ENCODE measurements at places on chromosomes 6 and 20.
A peak's percentile ranks its signal among the peaks of the same experiment; 100 is the strongest.

- no peak for DNase-seq
Observed at GRCh38 chr20:34150306-34151000, 38.4 kb upstream of the EIF2S2 start.

- no peak for DNase-seq
Observed at GRCh38 chr20:42095221-42095620, 477.0 kb upstream of the CHD6 start.

- DNase-seq, result no peak
Observed at GRCh38 chr20:9143926-9144325, 75.0 kb downstream of the PLCB4 start.

DNA sequence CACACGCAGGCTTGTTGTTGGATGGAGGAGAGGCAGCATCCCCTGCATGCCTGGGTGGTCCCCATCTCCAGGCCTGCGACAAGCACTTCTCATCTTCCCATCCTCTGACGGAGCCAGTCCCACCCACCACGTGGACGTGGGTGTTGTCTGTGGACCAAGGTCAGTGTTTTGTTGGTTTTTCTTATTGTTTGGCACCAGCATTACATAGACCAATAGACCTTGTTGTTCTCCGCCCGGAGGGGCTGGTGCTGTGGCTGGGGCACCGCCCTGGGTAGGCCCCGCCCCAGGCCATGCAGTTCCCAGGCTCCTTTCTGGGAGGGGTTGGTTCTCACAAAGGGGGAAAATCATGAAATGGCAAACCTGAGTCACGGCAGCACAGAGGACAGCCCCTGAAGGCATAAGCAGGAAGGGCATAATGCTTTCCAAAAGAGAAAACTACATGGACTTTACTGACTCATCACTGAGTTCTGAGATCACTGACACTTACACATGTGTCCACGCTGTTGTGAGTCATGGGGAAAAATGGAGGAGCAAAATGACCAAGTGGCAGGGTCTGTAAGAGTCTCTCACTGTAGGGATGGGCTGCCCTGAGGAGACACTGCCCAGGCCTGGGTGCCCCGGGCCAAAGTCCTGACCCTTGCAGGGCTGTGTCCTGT lies 90.8 kb downstream of the THBS2 start:
- DNase-seq, result peak; percentile 94

DNA sequence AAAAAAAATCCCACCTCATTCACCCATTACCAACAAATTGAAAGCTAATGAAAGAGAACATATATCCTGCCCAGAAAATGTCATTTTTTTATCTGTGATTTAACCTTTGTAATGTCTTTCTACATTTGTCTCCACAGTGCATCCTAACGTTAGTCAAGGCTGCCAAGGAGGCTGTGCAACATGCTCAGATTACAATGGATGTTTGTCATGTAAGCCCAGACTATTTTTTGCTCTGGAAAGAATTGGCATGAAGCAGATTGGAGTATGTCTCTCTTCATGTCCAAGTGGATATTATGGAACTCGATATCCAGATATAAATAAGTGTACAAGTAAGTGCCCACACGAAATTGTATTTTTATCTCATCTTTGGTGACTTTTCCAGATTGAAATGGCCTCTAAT lies 30.0 kb downstream of the RSPO3 start:
- DNase-seq, result no peak

DNA sequence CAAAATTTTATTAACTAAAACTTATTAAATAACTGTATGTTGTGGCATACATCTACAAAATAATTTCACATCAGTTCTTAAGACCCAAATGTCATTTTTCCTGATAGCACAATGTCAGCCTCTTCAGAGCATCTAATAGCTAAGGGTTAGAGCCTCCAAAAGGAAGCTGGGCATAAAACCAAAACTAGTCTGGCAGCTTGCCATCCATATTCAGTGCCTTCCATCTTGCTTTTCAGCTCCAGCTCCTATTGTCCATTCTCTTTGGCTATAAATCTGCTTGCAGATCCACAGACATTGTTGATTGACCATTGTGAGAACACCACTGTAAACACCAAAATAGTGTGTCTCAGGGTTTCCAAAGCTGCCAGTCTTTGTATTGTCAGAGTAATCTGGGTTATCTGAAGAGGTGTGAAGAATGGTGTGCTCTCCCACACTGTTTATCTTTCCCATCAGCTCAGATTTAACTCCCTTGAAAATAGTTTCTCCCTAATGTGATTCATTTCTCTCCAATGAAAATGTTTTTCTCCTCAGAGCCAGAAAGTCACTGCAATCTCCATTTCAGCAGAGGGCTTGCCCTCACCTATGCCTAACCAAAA lies 154.8 kb upstream of the KCNQ5 start:
- DNase-seq, result no peak

- no peak for DNase-seq
Observed at GRCh38 chr6:28653876-28654275, 128.2 kb downstream of the GPX5 start.

DNA sequence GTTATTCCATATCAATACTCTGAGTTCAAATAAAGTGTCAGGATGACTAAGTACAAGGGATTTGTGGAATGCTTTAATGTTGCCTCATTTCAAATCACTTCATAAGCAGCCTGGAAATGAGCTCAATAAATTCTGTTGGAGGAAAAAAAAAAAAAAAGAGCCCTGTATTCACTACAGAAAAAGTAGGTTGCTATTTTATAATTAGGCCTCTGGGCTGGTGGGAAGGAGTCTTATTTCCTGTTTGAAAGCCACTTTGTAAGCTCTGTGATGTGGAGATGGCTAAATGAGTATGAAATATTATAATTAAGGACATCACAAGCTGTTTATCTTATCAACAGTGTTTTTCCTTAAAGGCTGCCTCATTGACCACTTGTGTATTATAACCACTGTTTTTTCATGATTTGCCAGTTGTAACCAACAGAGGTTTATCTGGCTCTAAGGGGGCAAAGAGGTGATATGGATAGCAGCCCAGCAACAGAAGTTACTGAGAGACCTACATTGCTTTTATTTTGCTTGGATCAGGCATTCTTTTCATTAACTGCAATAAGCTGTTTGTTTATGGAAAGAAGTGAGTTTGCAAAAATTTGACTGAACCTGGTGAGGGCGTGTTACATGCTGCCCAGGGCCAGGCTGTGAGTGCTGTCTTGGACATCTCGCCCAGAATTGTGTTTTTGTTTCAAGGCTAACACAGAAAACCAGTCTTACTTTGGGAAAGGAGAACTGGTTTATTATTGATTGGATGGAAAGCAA lies 563.3 kb upstream of the MAP3K7 start:
- DNase-seq, result no peak

DNA sequence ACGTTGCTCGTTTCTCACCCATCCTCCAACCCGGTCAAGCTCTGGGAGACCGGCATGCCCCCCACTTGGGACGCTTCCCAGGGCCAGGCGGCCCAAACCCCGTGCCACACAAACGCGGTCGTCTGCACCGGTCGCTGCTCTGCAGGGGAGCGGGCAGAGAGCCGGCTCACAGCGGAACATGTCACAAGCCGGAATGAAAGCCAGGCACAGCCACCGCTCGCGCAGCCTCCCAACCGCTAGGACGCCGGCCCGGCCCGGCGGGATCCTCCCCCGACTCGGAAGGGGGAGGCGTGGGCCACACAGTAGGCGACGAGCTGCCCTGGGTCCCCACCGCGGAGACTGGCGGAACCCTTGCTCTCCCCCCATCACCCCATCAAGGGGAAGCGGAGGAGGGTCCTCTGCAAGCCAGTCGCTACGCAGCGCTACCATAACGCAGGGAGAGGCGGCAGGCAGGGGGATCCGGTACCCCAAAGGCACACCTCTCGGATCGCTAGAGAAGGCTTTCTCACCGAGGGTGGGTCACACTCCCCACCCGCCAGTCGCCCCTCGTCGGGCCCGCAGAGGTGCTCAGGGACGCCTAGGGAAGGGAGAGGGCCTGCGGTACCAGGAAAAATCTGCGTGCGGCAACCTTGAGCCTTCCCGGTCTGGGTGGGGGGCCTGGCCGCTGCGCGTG lies 768.4 kb upstream of the DEFB115 start:
- no peak for DNase-seq

DNA sequence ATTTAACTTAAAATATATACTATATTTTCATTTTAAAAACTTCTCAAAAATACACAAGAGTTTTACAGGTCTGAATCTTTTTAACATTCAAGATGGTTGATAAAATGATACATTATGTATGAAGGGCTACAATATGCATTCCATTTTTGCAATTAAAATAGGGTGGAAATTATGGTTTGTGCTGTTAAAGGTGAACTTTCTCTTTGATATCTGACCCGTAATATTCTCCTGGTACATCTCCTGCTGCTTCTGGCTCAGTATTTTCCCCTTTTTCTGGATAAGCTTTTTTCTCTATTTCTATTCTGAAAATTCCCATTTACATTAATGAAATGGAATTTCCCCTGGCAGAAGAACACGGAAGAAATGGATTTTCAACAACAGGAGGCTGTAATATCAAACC lies 27.4 kb upstream of the LCA5 start:
- no peak for DNase-seq

GRCh38 chr6:818196-818595 lies 125.3 kb upstream of the EXOC2 start:
- peak; percentile 41 for DNase-seq

DNA sequence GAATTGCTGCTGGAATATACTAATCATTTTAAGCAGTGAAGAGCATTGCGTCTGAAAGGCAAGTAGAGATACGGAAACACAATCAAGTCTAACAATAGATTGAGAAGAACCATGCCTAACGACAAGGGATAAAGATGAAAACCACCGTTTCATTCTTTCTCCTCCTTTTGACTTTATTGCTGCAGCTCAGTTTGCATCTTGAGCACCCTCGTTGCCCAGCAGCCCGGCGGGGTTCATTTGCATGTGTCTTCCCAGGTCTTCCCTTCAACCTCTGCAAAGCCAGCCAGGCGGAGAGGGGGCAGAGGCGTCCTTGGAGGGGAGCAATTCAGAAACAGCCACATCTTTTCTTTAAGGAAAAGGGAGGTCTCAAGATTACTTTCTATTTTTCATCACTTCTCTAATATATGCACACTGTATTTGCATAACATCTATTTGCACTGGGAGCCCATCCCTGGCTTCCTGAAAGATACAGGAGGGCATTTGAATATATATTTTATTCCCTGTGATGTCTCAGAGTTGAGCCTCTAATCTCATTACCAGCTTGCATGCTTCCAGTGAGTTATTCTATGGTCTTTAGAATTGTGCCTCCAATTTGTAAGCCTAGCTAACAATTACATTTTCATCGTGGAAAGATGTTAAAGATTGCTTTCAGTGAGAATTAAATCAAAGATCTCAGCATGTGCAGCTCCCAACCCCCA lies 18.7 kb upstream of the PXDC1 start:
- no peak for DNase-seq

DNA sequence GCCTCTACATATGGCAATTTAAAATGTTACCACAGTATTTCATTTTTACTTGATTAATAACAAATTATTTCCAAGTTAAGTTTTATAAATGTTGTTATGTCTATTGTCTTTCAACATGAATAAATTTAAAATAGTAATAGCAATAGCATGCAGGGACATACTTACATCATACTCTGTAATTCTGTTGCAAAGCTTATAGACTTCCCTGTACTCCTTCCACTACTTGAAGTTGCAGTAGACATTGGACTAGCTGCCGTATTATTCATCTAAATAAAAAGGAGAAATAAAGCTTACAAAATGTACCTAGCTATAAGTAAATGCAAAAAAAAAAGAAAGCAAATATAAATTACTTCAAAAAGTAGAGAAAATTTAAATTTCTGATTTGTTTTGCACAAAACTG lies 12.7 kb downstream of the SUPT3H start:
- DNase-seq, result no peak

- DNase-seq, result no peak
Observed at GRCh38 chr6:144215402-144215931, 65.2 kb downstream of the STX11 start.
